ENCODE measurements at places on chromosomes 1 and 21.

GRCh38 chr1:21059021-21059420 lies 117.7 kb downstream of the EIF4G3 start:
- DNase-seq: no peak

GRCh38 chr1:200130552-200130951 lies 103.0 kb downstream of the NR5A2 start:
- no peak for DNase-seq

DNA sequence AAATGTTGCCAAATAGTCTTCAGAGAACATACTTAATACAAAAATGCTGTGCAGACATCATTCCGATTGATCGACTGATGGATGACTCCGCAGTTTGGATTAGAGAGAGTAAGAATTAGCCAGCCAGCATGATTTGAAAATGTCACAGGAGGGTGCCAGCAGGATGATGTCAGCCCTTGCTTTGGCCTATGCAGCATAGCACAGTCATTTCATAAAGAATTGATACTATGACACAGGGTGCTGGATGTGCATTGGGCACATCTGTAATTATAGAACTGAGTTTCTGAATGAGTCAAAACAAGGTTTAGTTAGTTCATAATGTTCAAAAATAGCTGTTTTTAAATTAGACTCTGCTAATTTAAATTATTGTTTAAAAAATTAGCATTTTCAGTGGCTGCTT lies 21.6 kb upstream of the TRAF5 start:
- DNase-seq: peak; percentile 34

GRCh38 chr21:14531757-14532316 lies 14.3 kb downstream of the SAMSN1 start:
- DNase-seq: no peak

DNA sequence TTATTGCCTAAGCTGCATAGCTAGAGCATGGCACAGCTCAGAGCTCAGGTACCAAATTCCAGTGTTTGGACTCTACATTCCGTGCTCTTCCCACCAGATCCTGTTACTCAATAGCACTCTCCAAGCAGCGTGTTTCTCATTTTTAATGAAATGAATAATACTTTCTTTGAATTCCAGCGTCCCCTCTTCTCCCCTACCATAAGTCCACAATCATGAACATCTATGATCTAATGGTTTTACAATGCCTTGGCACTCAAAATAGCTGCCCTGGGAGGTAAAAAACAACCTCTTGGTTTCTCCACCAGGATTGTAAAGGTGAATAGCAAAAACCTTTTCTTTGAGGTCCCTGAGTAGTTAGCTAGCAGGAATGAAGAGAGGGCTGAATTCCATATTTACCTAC lies 480.0 kb upstream of the PKN2 start:
- peak; percentile 42 for DNase-seq

Measured in astrocyte of the hippocampus (primary cell).